GM06990 (cell line): ENCODE measurements at places on chromosomes 6 and 20.

DNA sequence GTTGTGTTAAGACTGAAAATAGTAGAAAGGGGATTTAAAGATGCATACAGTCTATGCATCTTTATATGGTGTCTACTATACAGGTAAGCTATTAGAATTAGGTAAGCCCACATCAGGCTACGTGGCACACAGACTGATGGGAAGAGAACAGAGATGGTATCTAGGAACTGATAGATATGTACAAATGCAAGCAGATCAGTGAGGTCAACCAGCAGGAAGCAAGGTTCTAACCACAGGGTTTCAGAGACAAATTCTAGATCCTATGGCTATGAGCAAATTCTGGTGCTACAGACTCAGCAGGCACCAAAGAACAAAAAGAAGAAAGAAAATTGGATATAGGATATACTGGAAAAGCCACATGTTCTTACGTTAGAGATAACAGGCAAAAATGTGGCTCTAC, 110.6 kb downstream of the TRDN start:
- no peak for DNase-seq

DNA sequence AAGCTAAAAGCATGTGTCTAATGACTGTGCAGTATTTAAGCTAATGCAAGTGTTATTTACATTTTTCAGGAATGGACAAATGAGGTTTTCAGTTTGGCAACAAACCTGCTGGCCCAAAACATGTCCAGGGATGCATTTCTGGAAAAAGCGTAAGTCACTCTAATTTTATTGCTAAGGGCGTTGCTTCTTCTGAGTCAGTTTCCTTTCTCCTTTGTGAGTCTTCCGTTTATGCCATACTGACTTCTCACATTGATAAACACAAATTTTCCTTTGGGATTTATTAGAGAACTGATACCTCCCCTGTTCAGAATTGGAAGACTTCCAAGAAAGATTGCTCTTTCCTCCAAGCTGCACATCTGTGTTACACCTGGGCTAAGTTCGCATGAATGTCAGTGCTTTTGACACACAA, 422.9 kb upstream of the PLCB4 start:
- DNase-seq, result no peak

DNA sequence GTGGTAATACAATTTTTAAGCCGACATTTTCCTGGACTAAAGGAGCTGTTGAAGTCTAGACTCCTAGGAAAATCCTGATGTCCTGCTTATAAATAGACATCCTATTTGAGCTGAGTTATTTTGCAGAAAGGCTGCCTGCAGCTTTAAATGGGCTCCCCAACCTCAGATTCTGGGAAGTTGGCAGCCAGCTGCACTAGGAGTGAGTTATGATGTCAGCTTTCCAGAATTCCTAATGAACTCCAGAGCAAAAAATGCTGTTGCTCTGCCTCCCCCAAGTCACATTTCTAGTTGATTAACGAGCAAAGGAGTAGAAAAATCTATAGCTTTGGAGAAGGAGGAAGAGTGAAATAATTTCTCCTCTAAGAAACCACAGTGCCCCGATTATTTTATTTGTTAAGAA, 346.3 kb upstream of the SULF2 start:
- DNase-seq, result no peak

- DNase-seq, result no peak
Measured at GRCh38 chr6:138869398-138869797, 73.5 kb downstream of the ECT2L start.

DNA sequence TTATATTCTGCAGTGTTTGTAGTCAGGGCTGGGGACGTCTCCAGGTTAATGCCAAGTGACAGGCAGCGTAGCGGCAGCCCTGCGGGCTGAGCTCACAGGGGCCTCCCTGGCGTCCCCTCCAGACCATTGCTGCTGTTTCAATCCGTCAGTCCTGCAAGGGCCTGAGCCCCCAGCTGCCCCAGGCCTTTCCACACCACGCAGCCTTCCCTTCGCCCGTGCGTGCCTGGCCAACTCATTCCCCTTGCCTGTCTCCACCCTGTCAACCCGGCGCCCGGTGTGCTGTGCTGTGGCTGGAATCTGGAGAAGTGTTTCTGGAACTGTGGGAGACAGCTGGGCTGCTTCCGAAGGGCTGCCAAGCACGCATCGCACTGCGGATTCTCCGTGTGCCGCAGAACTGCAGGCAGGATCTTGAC, 11.9 kb downstream of the BHLHE23 start:
- DNase-seq, result no peak

- no peak for DNase-seq
Measured at GRCh38 chr20:10550204-10551118, 115.4 kb downstream of the SLX4IP start.

DNA sequence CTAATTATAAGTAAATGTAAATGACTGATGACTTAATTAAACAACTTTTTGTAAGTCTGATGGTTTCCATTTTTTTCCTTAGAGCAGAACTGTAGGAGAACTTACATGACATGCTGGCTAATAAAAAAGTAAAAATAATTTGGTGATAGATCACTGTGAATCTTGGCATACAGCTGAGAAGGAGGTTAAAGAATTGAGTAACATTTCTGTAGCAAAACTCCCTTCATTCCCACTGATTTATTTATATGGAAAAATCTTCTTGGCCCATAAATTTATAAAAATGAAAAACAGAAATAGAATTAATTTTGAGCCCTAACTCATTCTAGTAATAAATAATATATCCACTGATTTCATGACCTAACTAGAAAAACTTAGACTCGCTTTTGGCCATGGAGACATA, 48.1 kb downstream of the SLC22A3 start:
- DNase-seq, result no peak

DNA sequence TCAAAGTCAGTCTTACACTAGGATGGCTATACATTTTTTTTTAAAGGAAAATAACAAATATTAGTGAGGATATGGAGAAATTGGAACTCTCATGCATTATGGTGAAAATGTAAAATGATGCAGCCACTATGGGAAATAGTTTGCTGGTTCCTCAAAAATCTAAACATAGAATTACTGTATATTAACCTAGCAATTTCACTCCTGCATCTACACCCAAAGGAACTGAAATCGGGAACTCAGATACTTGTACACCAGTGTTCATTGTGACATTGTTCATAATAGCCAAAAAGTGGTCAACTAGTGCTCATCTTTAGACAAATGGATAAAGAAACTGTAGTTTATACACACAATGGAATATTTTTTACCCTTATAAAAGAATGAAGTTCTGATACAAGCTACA, 110.7 kb downstream of the UTRN start:
- no peak for DNase-seq

GRCh38 chr6:89817481-89817880, 2.1 kb downstream of the MDN1 start:
- DNase-seq, result no peak

DNA sequence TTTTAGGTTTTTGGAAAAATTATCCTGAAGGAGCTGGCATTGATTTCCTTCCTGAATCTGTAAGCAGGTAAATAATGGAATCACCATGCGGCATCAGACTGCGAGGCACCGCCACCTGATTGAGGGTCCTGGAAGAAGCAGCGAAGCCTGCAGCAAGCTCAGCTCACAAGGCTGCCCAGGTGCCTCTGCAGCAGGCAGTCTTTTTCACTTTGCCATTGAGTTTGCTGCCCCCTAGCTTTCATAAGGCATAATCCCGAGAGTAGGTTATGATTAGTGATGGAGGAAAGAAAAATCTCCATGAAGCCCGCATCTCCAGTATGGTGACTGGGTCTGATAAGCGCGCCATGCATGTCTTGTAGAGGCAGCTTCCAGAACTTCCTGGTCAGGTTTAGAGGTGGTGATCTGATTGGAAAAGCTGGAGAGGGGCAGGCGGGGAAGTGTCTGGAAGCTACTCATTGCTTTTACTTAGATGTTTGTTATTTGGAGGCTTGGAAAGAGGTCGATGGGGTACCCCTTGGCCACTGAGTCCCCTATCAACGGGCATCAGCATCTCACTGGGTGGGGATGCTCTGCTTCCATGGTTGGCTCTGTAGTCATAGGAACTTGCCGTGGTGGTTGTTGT, 26.7 kb downstream of the IYD start:
- DNase-seq, result peak; percentile 4

- DNase-seq, result no peak
Measured at GRCh38 chr6:43934183-43934802, 164.3 kb downstream of the VEGFA start.

DNA sequence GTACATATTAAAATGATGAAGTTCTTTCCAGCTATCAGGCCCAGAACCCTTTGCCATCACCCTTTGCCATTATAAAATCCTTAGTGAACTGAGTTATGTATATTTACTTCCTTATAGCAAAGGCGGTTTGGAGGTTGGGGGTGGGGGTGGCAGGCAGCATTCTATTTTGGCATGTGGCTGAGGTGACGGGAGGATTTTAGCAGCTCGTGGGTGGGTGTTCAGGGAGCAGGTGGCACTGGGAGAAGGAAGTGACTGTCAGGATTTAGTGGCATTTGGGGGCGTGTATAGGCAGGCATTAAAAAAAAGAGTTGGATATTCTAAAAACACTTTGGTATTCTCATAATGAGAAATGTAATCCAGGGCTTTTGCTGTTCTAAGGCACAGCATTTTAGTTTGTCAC, 150.7 kb downstream of the RIMS1 start:
- no peak for DNase-seq
